ENCODE measurements at places on chromosomes 13 and 19. TPM values are rescaled to one million over a fixed set of nuclear protein-coding genes. Genes with fewer than 3 reads are reported as not detected.

Gene GPC5
- not detected for polyA plus RNA-seq

Gene PALM3
- 28.2 TPM for polyA plus RNA-seq

Gene IRS2
- 3.8 TPM for polyA plus RNA-seq

Gene TTC9B
- polyA plus RNA-seq, result not detected

Gene ZNF154
- 16.7 TPM for polyA plus RNA-seq

Gene ZNF493
- 1.9 TPM for polyA plus RNA-seq

Gene ADGRE1
- 1.9 TPM for polyA plus RNA-seq

Gene AXL
- 13.4 TPM for polyA plus RNA-seq

Gene CYP2A7
- polyA plus RNA-seq, result 0.13 TPM

Gene MLLT1
- polyA plus RNA-seq, result 19.2 TPM

Gene ZNF121
- polyA plus RNA-seq, result 2.7 TPM

Gene UBE2M
- 53.4 TPM for polyA plus RNA-seq

Gene PRTN3
- polyA plus RNA-seq, result 0.41 TPM

Gene ZNF607
- polyA plus RNA-seq, result 2.2 TPM

Gene ARHGAP45
- polyA plus RNA-seq, result 34.3 TPM

Gene RGL3
- not detected for polyA plus RNA-seq

Gene IZUMO2
- not detected for polyA plus RNA-seq

Gene KLK4
- not detected for polyA plus RNA-seq

Gene ACP7
- 0.01 TPM for polyA plus RNA-seq

Gene NEK5
- 0.19 TPM for polyA plus RNA-seq

Gene PDCD5
- 100 TPM for polyA plus RNA-seq

Gene URAD
- 12.5 TPM for polyA plus RNA-seq

Gene BRSK1
- 2.7 TPM for polyA plus RNA-seq

Gene UNC13A
- not detected for polyA plus RNA-seq

Gene MYO16
- 0.21 TPM for polyA plus RNA-seq

Gene HSPB6
- 2.0 TPM for polyA plus RNA-seq

Gene ZNF534
- polyA plus RNA-seq, result not detected

Gene PSG2
- not detected for polyA plus RNA-seq

Gene SHISA2
- 0.19 TPM for polyA plus RNA-seq

Gene KCNC3
- 1.6 TPM for polyA plus RNA-seq

Gene KLK15
- not detected for polyA plus RNA-seq

Gene PLEKHA4
- polyA plus RNA-seq, result 17.3 TPM

Gene LENG1
- polyA plus RNA-seq, result 9.7 TPM

Gene FGF22
- polyA plus RNA-seq, result not detected

Gene TMEM150B
- 33.2 TPM for polyA plus RNA-seq

Gene ZNF880
- polyA plus RNA-seq, result 6.7 TPM

Gene FAM124A
- polyA plus RNA-seq, result not detected

Gene PPAN
- polyA plus RNA-seq, result 37.3 TPM

Gene SLC1A6
- 0.06 TPM for polyA plus RNA-seq

Data from small intestine (tissue), 16 donors.